ENCODE measurements at places on chromosomes 1 and 21.

DNA sequence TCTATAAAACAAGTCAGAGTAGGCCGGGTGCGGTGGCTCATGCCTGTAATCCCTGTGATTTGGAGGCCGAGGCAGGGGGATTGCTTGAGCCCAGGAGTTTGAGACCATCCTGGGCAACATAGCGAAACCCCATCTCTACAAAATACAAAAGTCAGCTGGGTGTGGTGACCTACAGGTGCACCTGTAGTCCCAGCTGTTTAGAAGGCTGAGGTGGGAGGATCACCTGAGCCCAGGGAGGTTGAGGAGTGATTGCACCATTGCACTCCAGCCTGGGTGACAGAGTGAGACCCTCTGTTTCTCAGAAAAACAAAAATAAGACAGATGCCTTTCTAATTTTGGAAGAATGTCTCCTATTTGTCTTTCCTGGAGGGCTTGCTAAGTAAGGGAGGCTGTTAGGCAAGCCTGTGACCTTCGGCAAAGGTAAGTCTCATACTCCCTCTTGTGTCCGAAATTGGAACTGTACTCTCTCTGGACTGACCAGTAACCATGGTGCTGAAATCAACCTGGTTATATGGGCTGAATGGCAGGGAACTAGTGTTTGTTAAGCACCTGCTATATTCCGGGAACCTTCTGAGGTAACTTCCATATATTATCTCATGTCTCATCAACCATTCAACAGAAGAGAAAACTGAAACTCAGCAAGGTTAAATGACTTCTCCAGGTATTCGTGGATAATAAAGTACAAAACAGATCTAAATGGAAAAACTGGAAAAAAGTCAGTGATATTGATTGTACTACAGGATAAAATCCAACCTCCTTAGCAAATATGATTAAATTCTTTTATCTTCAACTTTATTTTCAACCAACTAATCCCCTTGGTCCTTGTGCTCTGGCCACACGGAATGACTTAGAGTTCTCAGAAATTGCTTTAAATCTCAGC lies 11.8 kb upstream of the RAB3B start:
- no peak for DNase-seq

GRCh38 chr1:202531472-202531811 lies 178.8 kb downstream of the SYT2 start:
- DNase-seq, result no peak

- no peak for DNase-seq
Measured at GRCh38 chr1:219476116-219476515, 136.8 kb downstream of the ZC3H11B start.

DNA sequence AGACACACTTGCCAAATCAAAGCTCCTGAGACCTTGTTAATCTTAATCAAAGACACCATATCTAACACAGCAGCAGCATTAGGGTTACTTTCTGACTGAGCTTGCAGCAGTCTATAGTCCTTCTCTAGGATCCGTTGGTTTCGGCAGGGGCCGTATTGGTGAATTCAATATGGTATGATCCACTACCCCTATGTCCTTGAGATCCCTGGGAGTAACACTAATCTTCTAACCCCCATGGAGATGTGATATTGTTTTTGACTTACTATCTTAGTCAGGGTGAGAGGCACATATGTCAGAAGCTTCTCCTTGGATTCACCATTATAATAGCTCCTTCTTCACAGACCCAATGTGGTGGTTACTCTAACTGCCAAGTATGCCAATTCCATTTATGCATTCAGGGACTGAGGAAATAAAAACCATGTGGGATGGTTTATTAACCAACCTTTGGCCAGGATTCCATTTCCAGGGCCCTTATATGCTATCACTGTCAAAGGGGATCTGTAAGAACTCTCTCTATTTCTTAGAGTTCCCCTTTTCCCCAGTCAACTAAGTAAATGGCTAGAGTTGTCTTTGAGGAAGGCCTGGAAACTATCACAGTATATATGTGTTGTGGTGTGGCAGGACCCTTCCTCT lies 673.6 kb upstream of the USP24 start:
- DNase-seq, result no peak

DNA sequence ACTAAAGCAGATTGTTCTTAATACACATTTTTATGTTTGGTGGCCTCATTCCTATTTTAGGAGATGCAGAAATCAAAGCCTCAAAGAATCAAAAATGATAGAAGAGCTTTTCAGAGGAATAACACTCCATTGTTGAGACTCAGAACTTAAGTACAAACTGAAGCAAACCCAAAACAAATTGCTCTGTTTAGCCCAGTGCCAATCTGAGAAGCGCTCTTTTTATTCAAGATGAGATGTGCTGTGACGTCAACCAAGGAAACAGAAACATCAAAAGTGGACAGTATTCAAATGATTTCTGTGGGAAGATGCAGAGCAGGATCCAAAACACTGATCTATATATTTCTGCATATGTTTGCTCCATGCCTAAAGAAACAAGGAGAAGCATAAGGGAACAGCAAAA lies 18.0 kb downstream of the COLGALT2 start:
- DNase-seq, result no peak

- no peak for DNase-seq
Measured at GRCh38 chr1:197418693-197419092, 150.6 kb downstream of the CRB1 start.

Measured in cortex of kidney (tissue), 1 donor.